Prostate gland (tissue), 2 donors: ENCODE measurements at places on chromosomes 1 and 21. TPM values are rescaled to one million over a fixed set of nuclear protein-coding genes. Genes with fewer than 3 reads are reported as not detected.

DNA sequence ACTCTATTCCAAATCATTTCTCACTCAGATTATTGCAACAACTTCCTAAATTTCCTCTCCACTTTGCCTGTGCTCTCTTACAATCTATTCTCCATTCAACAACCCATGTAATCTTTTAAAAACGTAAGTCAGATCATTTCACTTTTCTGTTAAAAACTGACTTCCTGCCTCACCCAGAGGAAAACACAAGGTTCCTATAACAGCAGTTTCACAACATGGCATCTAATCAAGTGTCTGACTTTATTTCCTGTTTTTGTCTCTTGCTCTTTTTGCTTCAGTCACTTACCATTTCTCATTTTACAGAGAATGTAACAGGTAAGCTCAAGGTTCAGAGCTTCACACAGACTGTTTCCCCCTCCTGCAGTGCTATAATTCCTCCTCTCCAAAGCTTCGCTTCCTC, 560.7 kb downstream of the LRRIQ3 start:
- no peak for DNase-seq

- DNase-seq = no peak
Measured at GRCh38 chr1:193634876-193635275, 448.5 kb upstream of the B3GALT2 start.

DNA sequence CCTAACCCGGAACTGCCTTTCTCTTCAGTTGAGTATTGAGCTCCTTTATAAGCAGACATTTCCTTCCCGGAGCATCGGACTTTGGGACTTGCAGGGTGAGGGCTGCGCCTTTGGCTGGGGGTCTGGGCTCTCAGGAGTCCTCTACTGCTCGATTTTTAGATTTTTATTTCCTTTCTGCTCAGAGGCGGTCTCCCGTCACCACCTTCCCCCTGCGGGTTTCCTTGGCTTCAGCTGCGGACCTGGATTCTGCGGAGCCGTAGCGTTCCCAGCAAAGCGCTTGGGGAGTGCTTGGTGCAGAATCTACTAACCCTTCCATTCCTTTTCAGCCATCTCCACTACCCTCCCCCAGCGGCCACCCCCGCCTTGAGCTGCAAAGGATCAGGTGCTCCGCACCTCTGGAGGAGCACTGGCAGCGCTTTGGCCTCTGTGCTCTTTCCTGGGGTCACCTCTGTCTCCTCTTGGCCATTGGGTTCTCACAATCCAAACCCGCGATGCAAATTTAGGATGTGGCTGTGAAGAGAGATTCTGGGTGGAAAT, 3.7 kb downstream of the OLIG2 start:
- no peak for DNase-seq

DNA sequence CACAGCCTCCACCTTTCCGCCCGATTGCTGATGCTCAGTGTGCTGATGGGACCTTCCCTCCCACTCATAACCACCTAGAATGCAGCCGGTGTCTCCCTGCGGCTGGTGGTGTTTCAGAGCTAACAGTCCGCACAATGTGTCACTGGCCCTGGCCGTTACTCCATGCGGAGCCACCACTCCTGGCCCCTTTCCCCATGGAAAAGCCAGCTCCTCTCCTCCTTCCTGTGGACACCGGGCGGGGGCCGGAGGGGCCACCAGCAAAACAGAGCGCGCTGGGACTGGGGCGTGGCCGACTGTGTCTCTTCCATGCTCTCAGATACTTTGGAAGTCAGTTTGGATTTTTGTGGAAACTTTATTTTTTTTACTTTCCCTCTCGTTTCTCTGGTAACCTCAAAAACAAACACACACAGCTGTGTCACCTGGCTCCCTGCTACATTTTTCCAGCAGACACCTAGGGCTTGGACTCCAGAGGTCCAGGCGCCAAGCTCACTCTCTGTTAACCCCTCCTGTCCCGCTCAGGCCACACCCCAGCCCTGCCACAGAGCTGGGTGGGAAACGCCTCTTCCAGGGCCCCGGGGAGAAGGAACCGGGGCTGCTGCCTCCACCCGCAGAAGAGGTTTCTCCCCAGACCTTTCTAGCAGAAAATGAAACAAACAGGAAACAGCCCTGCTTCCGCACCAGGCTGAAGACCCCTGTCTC, 32.5 kb upstream of the COL6A2 start:
- DNase-seq = no peak

- DNase-seq = no peak
Measured at GRCh38 chr1:208026880-208027438, 116.0 kb upstream of the CD34 start.

DNA sequence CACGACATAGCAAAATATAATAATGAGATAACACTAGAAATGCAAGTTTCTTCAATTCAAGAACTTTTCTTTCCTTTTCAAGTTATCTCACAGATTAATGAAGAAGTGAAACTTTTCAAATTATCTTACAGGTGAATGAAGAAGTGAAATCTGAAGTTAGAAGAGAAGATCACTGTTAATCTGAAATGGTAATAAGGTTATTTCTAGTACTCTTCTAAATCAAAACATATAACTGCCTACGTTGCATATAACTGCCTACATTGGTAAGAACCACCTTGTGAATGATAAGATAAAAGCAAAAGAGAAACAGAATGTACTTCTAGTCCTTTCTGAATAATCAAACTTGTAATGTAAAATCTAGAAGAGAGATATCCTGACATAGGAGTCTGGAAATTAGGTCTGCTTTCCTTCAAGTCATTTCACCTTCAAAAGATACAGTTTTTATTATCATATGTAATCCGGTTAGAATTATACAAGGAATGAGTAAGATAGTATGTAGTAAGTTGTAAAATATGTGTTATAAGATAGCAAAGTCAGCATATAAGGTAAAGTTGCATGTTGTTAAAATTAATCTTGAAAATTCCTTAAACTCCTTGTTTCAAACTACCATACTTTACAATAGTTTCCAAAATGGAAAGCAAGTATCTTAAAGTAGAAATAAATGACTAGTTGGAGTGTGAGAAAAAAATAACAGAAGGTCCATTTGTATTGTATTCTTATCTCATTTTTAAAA, 522.4 kb upstream of the ZRANB2 start:
- no peak for DNase-seq

DNA sequence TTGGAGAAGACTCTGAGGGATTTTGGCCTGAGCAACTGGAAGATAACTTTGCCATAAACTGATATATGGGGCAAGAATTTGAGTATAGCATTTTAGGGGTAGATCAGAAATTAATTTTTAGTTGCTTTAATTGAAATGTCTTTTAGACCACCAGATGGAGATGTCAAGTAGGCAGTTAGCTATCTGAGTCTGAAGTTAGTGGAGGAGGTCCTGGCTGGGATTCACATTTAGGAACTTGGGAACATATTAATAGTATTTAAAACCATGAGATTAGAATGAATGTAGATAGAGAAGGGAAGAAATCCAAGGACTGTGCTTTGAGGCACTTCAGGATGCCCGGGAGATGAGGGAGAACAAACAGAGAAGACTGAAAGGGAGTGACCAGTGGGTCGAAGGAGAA, 32.6 kb downstream of the SLC44A3 start:
- DNase-seq = no peak

GRCh38 chr1:183327434-183328290, 90.5 kb downstream of the NMNAT2 start:
- no peak for DNase-seq

- no peak for DNase-seq
Measured at GRCh38 chr1:59179673-59180072, 117.2 kb upstream of the FGGY start.

- no peak for DNase-seq
Measured at GRCh38 chr1:107574044-107574443, 390.9 kb downstream of the VAV3 start.

DNA sequence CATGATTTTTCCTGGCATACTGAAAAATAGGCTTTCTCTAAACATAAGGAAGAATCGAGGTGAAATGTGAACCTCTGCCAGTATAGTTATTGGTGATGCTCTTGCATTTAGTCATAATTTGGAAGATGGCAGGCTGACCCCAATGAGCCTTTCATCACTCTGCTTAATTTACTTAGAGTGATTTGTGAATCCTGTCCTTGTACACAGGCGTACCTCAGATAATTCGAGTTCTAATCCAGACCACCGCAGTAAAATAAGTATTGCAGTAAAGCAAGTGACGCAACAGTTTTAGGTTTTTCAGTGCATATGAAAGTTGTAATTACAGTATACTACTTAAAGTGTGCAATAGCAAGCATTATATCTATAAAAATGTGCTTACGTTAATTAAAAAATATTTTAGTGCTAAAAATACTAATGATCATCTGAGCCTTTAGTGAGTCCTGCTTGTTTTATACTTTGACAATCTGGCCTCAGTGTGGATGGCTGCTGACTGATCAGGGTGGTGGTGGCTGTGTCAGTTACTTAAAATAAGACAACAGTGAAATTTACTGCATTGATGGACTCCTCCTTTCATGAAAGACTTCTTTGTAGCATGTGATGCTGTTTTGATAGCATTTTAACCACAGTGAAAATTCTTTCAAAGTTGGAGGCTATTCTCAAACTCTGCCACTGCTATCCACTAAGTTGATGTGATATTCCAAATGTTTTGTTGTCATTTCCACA, 1.7 kb downstream of the PKNOX1 start:
- DNase-seq = no peak

DNA sequence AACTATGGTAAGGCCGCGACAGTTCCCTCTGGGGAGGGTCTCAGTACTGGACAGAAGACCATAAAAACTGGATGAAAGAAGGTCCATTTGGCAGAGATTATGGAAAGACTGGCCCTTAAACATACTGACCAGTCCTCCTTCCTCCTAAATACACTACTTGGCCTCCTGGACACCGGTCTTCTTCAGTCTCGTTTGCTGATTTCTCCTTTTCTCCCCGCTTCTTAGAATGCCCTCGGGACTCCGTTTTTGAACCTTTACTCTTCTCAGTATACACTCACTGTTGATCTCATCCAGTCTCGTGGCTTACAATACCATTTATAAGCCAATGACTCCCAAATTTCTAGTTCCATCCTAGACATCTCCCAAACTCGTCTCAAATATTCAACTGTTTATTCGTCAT, 694 bp upstream of the MRPL9 start:
- DNase-seq = no peak

DNA sequence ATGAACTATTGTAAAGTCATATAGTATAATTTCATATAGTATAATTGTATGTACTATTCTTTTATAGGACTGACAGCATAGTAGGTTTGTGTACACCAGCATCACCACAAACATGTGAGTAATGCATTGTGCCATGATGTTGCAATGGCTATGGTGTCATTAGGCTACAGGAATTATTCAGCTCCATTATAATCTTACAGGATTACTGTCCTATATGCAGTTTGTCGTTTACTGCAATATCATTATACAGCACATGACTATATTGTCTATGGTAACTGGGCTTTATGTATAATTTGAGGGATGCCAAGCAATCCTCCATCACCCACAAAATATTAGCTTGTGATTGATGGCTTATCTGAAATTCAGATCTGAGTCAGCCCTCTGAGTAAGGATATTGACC, 54.2 kb upstream of the PBX1 start:
- DNase-seq = no peak

DNA sequence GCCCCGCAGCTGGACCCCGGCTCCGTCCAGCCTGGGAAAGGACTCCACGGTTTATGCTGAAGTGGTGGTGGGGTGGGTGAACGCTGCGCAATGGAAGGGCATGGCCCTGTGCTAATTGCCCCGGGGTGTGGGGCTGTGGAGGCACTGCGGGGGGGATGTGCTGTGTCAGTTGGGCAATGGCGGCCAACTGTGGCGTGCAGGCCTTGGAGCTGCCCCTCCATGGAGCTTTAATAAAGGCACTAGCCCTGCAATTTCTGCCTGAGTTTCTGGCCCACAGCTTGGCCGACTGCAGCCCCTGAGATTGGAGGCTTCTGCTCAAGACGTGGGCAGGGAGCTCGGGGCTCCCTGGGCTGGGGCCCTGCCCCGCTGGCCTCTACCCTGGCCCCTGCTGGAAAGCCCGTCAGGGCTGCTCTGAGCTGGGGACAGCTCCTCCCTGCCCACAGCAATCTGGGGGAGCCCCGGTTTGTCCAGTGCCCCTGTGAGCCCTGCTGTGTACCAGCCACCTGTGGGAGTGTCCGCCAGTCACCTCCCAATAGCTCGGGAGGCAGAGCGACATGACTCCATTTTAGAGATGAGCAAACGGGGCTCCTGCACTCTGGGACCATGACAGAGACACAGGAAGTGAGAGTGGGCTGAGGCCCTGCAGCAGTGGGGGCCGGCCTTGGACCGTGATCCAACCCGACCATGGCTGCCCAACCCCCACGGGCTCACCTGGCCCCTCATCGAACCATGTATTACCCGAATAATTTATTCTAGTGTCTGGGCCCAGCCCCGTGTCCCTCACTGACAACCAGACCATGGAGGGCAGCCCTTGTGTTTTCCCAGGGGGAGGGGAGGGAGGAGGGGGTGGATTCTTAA, 8.7 kb upstream of the TNFRSF14 start:
- DNase-seq = no peak

GRCh38 chr1:245337829-245338484, 183.2 kb downstream of the KIF26B start:
- DNase-seq = no peak

GRCh38 chr1:53899206-53899628, 5.2 kb downstream of the DIO1 start:
- peak; percentile 81 for DNase-seq

DNA sequence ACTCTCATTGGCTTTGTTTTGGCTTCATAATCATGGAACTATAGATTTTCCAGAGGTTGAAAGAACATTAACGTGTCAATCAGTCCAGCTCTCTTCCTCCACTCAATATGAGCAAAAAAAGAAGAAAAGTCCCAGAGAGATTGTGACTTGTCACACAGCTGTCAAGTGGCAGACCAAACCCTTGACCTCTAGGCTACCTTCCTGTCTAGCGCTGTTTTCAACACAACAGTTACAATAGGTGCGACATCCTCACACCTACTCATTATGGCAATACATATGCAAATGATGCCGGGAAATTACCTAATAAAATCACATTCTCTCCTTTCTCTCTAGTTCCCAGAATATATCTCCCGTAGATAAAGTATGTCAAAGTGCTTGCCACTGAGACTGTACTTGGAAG, 1.1 kb downstream of the WARS2 start:
- no peak for DNase-seq

DNA sequence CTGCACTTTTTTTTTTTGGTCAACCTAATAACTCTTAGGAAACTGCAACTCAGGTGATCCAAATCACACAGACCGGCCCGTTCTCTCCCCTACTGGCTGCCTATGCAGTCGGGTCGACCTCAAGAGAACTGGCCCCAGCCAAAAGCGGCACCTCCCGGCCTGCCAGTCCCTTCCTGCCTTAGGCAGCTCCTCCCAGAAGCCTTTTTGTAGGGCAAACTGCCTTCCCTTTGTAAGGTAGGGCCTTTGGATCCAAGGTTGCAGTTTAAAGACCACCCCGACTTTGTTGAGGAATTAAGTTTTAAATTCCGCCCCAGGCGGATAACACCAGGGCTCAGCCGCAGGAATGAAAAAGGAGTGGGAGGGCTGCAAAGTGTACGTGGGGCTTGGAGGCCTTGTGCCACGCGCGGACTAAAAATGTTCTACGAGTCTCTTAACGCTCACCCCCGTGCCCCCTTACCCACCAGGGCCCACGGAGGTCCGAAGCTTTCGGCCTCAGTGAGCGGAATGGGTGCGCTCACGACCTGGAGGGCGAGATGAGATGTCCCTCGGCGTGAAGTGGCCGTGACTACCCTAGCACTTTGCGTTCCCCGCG, 642 bp upstream of the ST3GAL3 start:
- DNase-seq = no peak

GRCh38 chr1:44300852-44301251, 54.2 kb downstream of the ERI3 start:
- DNase-seq = no peak

Gene SH3D21
- total RNA-seq = 8.1 TPM

Gene NTMT2
- total RNA-seq = not detected

Gene POU3F1
- total RNA-seq = 3.4 TPM

Gene SLAMF6
- total RNA-seq = 1.4 TPM

Gene CELA2A
- total RNA-seq = not detected

Gene COL16A1
- total RNA-seq = 89.4 TPM

Gene FNBP1L
- 49.7 TPM for total RNA-seq

Gene TPTE
- not detected for total RNA-seq
